HFF-Myc (cell line): ENCODE measurements at places on chromosomes 5 and 9.

GRCh38 chr9:125558453-125559092 lies 148.4 kb downstream of the MAPKAP1 start:
- peak; percentile 59 for DNase-seq

- DNase-seq = no peak
These were observed 40.1 kb downstream of the PRRT1B start for GRCh38 chr9:131585375-131585774.

GRCh38 chr5:115586525-115587146 lies 15.6 kb downstream of the TICAM2 start:
- no peak for DNase-seq

GRCh38 chr5:116576053-116576713 lies 1.6 kb upstream of the SEMA6A start:
- DNase-seq = peak; percentile 4

GRCh38 chr5:168578538-168579487 lies at the start of gene PANK3:
TSS of gene PANK3 (minus strand) at chr5:168579368. CDS start at chr5:168579283, 85 bp downstream.
- no peak for DNase-seq

- no peak for DNase-seq
These were observed 526 bp upstream of the GALNT10 start for GRCh38 chr5:154189819-154190594.

DNA sequence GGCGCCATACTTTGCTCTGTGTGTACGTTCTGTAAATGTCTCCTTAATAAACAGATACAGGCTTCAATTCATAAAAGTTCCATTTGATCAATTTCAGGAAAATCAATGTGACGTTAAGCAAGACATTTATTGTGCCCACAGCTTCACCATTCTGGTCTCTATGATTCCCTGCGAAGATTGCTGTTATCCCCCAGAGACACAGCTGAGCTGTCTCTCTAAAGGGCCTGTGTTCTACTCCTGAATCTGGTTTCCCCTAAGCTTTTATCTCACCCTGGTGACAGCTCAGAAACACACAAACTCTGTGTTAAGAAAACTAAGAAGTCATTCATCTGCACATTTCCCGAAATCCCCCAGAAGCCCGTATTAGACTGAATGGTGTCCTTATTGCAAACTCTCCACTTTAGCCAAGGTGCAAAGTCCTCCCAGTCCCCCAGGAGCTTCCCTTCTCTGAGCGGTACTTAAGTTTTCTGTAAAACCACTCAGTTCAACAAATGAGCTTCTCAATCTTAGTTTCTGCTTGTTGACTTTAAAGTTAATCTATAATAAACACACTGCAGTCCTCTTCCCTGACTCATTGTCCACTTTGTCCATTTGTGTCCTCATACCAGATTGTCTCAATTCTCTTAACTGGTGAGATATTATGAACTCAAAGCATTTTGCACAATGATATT lies 1.4 kb upstream of the C5orf15 start:
- no peak for DNase-seq

DNA sequence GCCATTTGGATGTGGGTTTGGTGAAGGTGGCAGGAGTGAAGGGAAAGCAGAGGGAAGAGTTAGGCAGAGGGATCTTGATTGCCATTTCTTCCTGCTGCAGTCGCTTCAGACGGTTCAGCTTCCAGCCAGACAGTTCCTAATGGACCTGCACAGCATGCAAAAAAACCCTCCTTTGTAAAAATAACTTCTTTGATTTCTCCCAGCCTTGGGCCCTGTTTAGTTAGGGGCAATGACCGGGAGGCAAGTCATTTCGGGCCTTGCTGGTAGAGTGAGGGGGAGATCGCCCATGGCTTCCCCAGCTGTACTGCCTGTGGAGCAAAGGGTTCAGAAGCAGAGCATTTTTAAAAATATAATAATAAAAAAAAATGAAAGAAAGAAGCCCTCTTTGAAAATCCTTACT lies 67.2 kb upstream of the TLE1 start:
- no peak for DNase-seq

GRCh38 chr9:128231638-128232527 lies 28.7 kb downstream of the DNM1 start:
- no peak for DNase-seq
